Activated T-helper 2 cell treated with anti-CD3 and anti-CD28 coated beads, Interferon-gamma antibody, Interleukin-2, Interleukin-4, amounts not matched to agents 10 μg/mL and 5 μg/mL and 100 μg/mL, durations not matched to agents 14 hours and 24 hours and 36 hours (primary cell): ENCODE measurements at places on chromosomes 3 and 15.
A peak's percentile ranks its signal among the peaks of the same experiment; 100 is the strongest.

DNA sequence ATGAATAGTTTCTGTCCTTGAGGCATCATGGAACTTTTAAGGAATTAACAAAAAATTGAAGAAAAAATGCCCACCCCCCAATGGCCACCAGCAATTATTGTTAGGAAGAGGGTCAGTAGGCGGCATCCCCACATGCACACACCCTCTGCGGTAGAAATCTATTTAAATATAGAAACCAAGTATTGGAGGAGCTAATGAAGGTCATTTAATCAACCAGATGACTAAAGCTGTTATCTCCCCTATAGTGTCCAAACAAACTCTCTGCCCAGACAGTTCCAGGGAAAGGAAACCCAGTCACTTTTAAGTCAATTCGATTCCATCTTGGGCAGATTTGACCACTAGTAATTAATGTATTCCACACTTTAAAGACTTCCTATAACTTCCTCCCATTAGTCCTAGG is 47.1 kb downstream of the DGKG start:
- no peak for DNase-seq

DNA sequence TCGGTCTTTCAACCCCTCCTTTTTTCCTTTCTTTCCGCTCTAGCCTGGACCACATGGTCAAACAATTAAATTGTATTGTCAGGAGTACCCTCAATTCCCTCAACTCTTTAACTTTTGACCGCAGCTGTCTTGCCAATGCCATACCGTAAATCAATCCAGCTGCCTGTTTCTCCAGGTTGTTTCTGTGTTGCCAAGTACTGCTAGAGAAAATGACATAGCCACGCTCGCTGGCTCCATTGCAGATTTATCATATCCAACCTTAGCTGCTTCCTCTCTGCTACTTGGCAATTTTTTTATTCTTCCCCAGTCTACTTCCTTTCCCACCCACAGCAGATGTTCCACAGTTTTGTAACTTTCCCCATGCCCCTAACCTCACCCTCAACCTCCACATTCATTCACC is 60.0 kb downstream of the ZNF385D start:
- DNase-seq = no peak

DNA sequence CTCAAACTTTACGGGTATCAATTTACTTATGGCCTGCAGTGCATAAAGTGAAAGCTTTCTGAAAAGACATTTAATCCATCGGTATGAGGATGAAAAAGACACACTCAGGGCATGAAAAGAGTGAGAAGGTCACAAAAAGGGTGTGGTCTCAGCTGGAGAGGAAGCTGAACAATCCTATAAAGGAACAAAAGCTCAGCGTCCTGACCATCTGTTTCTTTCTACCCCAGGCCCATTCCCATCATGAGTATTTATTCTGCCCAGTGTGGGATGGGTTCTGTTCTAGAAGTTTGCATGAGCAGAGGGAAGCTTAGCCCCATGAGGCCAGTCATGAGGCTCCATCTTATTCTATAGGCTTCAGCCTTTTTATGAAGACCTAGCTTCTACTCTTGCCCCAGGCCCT is 144.6 kb downstream of the LPP start:
- DNase-seq = no peak

- DNase-seq = no peak
Measured at GRCh38 chr15:96766366-96766765, 435.9 kb downstream of the NR2F2 start.

- DNase-seq = no peak
Measured at GRCh38 chr3:16673530-16673929, 68.3 kb upstream of the DAZL start.

DNA sequence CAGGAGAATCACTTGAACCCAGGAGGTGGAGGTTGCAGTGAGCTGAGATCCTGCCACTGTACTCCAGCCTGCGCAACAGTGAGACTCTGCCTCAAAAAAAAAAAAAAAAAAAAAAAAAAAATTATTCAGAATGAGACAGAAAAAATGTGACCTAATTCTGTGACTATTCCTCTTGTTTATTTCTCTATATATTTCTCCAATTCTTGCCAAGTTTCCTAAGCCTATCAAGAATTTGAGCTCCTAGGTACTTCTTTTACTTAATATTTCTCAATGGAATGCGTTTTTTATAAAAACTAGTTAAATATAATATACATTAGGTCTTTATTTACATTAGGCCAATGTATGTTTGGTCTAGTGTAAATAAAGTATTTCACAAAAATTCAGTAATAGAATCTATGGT is 86.8 kb downstream of the NAALADL2 start:
- no peak for DNase-seq

DNA sequence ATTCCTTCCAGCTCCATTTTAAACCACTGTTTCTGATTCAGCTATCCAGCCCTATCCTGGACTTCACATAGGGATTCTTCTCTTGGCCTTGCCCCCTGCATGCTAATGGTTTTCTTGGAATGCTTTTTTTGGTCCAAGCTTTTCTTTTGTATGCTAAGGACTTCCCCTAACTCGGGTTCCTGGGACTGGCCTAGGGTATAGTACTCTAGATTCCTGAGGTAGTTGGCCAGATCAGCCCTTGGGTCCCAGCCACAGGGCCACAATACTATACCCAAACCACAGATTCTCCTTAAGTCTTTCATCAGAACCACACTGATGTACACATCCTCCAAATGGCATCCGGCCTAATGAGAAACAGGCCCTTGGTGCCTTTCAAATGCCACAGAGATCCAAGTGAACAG is 2.8 kb downstream of the FYCO1 start:
- no peak for DNase-seq

DNA sequence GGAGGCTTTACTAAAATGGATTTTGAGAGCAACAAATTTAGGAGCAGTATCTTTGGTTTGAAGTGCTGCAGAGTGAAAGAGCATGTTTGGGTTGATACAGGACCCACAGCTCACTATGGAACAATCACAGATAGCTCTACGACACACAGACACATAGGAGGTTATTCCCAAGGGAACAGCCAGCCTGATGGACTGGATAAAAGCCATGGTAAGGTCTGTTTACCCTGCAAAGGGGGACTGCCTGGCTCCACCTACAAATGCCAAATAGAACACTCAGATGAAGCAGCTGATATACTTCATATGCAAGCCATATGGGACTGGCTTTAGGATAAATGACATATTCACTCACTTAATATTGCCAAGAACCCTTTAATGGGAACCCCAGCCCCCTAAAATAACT is 75.4 kb downstream of the CDC25A start:
- DNase-seq = no peak

GRCh38 chr3:146184241-146185015 is 23.4 kb upstream of the PLOD2 start:
- no peak for DNase-seq

DNA sequence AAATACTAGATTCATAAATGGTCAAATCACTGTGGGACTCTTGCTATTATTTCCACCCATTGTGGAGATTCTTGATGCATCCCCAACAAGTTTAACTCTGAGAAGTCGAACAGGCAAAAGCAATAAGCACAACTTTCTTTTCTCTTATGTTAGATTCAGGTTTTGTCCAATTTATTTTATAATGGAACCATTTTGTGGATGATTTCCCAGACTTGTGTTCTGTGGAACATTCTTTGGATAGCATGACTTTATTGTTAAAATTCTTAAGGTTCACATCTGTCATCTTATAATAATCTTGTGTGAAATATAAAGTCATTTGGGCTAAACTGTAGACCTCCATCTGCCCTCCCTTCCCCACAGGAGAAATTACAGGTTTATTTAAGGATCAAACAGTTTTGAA is 213.7 kb downstream of the LPP start:
- DNase-seq = no peak

GRCh38 chr3:8538913-8539312 is 37.3 kb downstream of the LMCD1 start:
- no peak for DNase-seq

GRCh38 chr3:54053882-54054281 is 68.5 kb upstream of the CACNA2D3 start:
- DNase-seq = no peak

DNA sequence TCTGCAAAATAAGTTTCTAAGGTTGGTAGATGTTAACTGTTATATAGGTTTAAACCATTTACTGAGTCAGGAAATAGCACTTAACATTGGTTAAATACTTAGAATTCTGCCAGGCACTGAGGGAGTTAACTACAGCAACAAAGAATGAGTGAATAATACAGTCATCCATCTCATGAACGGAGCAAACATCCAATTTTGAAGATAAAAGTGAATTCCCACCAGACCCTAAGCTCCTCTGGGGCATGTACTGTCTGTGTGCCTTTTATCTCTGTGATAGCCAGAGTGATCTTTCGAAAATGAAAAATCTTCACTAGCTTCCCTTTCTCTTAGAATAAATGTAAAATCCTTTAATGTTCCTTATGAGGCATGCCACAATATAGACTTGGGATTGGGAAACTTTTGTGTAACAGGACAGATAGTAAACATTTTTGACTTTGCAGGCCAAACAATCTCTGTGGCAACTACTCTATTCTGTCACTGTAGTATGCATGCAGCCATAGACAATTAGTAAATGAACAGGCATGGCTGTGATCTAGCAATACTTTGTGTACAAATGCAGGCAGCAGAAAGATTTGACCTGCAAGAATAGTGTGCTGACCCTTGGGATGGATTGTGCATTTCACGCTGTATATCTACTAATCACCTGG is 294.5 kb upstream of the LMCD1 start:
- no peak for DNase-seq

- no peak for DNase-seq
Measured at GRCh38 chr15:33378866-33379480, 68.2 kb downstream of the RYR3 start.

DNA sequence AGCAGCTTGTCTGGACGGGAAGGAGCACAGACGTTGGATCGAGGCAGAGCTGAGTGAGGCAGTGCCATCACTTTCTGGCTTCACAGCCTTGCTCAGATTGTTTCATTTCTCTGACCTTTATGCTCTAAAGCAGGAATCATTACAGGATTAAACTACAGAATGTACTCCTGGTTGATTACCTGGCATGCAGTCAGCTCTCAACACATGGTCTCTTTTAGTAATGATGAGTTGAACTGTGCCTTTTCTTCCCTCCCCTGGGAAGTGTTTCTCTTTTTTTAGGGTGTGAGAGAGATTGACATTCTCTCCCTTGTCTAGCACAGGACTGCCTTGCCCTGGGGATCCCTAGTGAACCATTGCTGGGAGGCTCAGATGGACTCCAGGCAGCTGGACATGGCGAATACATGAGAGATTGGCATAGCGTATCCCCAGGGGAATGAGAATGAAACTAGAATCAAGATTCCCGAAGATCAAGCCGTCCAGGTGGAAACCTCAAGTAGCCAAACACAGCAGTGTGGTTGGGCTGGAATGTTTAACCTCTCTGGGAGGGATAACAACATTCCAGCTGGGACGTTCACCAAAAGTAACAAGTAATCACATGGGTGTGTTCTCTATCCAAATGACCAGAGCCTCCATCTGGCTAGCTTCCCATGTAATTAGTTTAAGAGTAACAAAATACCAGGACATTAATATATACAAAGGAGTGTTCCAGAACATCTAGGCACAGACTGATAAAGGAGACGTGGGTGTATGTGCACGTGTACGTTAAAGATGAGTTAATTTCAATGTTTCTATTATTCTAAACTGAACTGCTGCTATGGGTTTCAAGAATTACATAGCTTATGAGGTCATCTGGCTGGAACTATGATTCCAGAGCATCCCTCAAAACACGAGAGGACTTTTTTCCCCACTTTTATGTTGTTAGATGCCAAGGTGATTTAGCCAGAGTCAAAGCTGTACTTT is 118.6 kb upstream of the NR2E3 start:
- DNase-seq = no peak

DNA sequence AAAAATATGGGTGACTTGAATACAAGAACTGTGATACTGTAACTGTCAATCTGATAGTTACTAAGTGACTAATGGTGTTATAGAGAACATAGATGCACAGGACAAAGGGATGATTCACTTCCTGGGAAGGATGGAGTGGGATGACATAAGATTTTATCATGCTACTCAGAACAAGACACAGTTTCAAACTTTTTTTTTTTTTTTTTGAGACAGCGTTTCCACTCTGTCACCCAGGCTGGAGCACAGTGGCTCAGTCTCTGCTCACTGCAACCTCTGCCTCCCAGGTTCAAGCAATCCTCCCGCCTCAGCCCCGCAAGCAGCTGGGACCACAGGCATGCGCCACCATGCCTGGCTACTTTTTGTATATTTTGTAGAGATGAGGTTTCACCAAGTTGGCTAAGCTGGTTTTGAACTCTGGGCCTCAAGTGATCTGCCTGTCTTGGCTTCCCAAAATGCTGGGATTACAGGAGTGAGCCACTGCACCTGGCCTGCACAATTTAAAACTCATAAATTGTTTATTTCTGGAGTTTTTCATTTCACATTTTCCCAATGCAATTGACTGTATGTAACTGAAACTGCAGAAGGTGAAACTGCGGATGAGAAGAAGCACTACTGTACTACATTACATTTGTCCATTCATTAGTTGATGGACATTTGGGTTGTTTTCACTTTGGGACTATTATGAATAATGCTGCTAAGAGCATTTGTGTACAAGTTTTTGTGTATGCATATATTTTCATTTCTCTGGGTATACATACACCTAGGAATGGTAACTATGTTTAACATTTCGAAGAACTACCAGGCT is 40.6 kb downstream of the ADIPOQ start:
- DNase-seq = peak; percentile 47

DNA sequence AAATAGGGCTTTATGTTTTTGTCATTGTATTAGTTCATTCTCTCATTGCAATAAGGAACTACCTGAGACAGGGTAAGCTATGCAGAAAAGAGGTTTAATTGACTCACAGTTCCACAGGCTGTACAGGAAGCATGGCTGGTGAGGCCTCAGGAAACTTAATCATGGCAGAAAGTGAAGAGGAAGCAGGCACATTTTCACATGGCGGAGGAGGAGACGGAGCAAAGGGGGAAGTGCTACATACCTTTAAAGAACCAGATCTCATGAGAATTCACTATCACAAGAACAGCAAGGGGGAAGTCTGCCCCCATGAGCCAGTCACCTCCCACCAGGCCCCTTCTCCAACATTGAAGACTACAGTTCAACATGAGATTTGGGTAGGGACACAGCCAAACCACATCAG is 25.6 kb downstream of the CEP63 start:
- no peak for DNase-seq

GRCh38 chr3:46852839-46853355 is 10.3 kb downstream of the MYL3 start:
- DNase-seq = no peak

DNA sequence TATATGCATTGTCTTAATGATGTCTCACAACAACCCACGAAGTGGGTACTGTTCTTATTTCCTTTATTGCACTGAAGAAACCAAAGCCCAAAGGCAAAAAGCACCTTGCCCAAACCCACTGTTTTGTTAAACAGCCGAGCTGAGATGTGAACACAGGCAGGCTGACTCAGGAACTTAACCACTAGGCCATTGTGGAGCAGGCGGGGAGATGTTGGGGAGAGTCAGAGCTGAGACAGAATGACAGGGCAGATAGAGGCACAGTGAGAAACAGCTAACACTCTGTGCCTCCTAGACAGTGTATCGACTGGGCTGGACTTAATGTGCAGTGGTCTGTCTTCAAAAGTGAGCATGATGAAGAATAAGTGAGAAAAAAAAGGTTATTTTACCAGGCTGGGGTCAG is 56.5 kb downstream of the RPLP1 start:
- no peak for DNase-seq
